ENCODE measurements at places on chromosomes 3 and 15.

DNA sequence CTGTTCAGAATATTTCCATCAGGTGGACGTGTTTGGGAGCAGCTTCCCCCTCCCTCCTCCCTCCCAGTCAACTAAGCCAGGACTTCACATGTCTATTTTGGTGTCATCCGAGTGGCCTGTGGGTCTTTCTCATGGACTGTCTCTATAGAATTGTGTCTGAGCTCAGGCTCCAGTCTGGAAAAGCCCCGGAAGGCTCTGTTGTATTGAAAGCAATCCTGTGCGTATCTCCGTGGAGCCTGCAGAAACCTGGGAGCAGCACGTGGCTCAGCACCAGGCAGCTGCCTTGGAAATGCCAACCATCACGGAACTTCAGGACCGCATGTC is 25.2 kb downstream of the COLQ start:
- no peak for DNase-seq

GRCh38 chr3:187640569-187641059 is 29.6 kb downstream of the SST start:
- no peak for DNase-seq

DNA sequence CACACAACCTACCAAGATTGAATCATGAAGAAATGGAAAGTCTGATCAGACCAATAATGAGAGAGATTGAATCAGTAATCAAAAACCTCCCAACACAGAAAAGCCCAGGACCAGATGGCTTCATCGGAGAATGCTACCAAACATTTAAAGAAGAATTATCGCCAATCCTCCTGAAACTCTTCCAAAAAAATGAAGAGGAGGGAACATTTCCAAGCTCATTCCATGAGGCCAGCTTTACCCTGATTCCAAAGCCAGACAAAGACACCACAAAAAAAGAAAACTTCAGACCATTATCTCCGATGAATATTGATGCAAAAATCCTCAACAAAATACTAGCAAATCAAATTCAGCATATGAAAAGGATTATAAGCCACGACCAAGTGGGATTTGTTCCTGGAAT is 94.1 kb downstream of the SENP2 start:
- no peak for DNase-seq

DNA sequence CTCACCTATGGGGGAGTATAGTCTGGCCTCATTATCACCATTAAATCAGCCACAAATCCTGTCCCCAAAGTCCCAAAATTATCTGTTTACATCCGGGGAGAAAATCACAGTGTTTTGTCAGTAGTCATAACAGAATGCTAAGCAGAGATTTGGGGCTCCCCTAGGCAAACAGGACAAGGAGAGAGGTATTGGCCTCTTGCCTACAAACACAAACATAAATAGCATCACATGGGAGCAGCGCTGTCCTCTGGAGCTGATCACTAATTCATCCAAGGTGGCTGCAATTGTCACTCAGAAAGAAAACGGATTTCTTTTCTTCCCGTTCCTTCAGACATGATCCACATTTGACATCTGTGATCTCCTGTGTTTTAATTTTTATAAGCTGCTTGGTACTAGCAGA is 1028.1 kb downstream of the NTRK3 start:
- no peak for DNase-seq

GRCh38 chr15:49435174-49435573 is 12.1 kb downstream of the FGF7 start:
- no peak for DNase-seq

- DNase-seq: no peak
Measured at GRCh38 chr15:99605490-99605931, 39.7 kb downstream of the MEF2A start.

All from T-helper 22 cell (primary cell).